Stimulated activated CD8-positive, alpha-beta memory T cell treated with anti-CD3 and anti-CD28 coated beads, Interleukin-2, amount 100 ng/mL, for 1 hour (primary cell): ENCODE measurements at places on chromosomes 13 and 19.
A peak's percentile ranks its signal among the peaks of the same experiment; 100 is the strongest.

GRCh38 chr19:4676955-4677731 lies 7.0 kb upstream of the MYDGF start:
- DNase-seq = no peak

DNA sequence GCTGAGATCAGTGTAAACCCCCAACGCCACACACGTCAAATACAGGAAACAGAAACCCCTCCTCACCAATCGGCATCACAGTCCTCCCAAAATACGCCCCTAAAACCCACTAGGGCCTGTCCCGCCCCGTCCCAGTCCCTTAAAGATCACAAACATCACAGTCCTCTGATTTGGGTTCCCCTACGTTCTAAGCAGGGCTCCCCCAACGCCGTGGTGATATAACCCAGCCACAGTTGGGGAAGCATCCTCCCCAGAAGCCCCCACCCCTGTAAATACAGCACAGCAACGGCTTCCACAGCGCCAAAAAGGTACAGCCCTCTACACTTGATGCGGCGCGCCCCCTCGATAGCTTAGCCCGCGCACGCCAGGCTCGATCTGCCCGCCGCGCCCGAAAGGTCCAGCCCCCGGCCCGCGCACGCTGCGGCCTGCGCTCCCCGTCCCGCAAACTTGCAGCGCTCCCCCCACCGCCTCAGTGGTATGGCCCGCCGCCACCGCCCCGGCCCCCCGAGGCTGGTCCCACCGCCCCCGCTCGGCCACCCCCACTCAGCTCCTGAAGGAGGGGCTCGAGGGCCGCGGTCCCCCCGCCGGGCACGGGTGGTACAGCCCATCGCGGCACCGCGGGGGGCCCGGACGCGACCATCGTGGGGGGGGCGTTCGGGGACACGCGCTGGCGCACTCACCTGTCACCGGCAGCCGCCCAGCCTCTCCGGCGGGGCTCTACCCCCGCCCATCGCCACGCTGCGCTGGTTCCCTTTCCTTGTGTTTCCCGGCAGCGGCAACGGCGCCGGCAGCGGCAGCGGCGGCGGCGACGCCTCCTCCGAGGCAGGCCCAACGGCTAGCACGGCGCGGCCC lies at the start of gene AKT2:
TSS of gene AKT2 (minus strand) at position 845 of the 852 bp plus-strand sequence. CDS start 20,078 bp downstream, outside the sequence.
- DNase-seq = peak; percentile 59

GRCh38 chr19:6713773-6714692 lies 6.4 kb downstream of the C3 start:
- no peak for DNase-seq

DNA sequence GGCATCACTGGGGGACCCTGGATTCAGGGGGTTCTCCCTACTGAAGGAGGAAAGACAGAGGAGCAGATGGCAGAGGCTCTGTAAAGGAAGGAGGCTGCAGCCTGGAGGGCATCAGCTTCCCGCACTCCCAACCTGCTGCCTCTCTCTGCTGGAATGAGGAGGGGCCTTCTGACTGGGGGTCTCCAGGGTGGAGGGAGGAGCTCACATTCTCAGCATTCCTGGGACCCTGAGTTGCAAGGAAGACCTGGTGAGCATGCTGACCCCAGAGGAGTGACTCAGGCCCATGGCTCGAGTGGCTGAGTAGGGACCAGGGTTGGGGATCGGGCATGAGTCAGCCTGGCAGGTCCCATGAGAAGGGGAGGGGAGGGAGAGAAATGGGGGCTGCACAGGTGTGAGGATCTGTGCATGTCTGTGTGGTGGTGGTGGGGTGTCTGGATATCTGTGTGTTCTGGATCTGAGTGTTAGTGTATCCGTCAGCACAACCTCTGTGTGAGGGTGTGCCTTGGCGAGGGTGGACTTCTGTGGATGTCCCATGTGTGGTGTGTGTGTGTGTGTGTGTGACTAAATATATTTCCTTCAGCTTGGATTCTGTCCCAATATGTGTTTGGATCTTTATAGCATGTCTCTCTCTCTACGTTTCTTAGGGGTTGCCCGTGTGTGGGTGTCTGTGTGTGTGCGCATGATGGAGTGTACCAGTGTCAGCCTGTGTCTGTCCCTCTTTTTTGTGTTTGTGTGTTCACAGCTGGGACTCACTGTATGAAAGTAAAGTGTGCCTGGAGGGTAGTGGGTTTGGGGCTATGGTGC lies 4.6 kb downstream of the AXL start:
- no peak for DNase-seq

DNA sequence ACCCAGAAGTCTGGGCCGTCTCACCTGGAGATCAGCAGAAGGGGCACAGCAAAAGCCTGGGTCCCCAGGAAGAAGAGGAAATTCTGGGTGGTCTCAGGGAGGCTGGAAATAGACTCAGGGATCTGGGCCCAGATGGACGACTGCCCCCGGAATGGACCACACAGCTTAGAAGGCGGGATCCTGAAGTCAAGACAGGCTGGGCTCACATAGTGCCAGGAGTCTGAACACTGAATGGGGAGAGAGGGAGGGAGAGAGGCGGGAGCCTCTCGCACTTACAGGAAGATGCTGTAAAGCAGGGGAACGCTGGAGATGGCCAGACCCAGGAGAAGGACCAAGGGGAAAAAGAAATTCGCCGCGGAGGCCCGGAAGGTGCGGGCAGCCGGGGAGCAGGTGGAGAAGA lies 1.3 kb upstream of the LENG1 start:
- DNase-seq = no peak

DNA sequence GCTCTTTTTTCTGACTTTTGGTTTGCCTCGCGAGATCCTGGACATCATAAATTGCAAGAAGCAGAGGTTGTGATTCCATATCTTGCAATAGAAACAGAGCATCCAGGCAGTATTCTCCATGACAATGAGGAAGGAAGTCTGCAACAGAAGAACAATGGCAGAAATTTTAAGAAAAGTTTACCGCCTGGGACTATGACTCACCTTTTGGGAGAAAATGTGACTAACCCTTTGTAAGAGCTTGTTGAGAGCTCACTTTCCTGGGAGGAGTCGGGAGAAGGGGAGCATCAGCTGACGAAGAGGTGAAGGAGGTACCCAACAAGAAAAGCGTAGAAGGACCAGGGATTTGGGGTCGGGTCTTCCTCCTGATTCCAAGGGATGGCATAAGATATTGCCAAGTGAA lies 34.3 kb upstream of the TNFSF11 start:
- DNase-seq = no peak

- no peak for DNase-seq
Measured at GRCh38 chr19:13817018-13817614, 21.9 kb downstream of the ZSWIM4 start.

GRCh38 chr13:41561170-41561569 lies 103.8 kb downstream of the RGCC start:
- DNase-seq = no peak
